ENCODE measurements at places on chromosomes 2 and 18.

DNA sequence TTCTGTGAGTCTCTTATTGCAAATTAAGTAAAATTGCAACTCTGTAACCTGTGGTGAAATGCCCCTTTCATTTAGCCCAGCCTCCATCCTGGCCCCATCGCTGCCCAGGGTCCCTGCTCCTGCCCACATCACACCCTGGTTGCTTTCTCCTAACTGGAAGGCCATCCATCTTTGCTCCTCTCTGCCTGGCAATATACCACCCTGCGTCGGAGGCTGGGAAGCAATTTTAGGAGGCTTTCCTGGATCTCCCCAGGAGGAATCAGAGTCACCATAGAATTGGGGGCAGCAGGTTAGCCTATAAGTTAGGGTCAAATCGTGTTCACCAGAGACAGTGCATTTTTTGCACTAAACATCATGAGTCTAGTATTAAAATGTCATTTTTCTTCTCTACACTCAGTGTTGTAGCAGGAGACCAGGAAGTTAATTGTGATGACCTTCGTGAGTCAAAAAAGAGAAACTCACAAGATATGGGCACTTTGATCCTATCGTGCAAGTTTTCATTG is 14.5 kb upstream of the TXNDC2 start:
- DNase-seq, result no peak

DNA sequence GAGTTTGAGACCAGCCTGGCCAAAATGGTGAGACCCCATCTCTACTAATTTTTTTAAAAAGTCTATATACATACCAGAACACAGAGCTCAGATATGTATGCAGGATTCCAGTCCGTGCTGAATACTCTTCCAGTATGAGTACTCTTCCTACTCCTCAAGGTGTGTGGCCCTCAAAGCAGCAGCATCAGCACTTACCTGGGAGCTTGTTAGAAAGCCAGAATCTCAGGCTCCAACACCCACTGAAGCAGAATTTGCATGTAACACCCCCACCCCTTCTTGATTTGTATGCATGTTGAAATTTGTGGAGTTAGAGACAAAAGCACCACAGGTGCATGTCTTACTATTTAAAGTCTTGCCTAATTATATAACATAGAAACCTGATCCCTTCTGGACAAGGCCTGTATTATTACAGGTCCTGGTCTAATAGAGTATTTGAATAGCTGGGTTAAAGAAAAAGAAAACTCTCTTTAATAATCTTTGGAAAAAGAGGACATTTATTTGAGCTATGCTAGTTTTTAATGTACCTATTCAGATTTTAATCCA is 50.3 kb upstream of the NFE2L2 start:
- DNase-seq, result no peak

- DNase-seq, result no peak
Observed at GRCh38 chr2:48709096-48710034, 46.2 kb downstream of the LHCGR start.

DNA sequence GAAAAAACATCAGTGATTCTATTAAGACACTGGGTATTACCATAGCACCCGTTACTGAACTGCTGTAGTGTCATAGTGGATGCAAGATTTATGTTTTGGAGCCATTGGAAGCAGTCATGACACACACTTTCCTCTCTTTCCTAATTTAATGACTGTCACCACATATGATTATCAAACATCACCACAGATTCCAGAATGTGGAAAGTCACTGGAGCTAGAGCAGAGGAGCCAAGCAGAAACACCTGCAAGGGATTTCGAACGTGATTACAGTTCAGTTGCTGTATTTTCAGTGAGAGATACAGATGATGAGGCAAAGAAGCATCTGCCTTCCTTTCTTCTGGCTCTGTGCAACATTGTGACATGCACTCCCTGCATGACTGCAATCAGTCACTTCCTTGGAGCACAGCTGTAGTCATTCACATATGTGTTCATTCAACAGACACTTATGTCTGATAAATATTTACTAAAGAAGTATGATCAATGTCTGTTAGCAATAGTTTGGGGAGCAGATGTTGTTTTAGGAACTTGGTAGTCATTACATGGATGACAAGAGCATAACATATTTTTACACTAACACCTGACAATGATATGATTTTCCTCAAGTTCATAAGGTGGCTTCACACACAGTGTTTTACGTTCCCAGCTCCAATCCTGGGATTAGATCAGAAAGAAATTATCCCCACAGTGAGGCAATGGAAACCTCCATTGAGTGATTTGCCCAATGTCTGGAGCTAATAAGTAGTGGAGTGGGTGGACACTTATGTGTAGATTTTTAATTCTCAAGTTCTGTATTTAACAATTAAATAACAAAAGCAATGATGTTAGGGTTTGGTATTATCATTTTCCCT is 416.6 kb downstream of the PLCL1 start:
- DNase-seq, result no peak

DNA sequence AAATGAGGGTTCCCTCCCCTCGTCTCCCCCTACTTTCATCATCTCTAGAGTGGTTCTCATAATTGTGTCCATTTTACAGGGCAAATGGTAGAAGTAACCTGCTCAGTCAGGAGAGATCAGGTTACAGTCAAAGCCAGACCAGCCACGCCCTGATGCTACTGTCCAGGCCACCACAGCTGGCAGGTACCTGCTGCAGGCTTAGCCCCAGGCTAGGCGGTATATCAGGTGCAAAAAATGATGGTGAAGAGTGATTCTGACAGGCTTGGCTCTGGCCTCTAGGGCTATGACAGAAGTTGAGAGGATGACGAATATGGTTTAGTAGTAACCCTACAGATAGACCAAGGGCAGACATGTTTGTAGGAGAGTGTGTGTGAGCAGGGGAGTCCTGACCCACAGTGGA is 67.1 kb downstream of the HAUS1 start:
- no peak for DNase-seq

- no peak for DNase-seq
Observed at GRCh38 chr2:227325839-227326195, 766 bp downstream of the MFF start.

DNA sequence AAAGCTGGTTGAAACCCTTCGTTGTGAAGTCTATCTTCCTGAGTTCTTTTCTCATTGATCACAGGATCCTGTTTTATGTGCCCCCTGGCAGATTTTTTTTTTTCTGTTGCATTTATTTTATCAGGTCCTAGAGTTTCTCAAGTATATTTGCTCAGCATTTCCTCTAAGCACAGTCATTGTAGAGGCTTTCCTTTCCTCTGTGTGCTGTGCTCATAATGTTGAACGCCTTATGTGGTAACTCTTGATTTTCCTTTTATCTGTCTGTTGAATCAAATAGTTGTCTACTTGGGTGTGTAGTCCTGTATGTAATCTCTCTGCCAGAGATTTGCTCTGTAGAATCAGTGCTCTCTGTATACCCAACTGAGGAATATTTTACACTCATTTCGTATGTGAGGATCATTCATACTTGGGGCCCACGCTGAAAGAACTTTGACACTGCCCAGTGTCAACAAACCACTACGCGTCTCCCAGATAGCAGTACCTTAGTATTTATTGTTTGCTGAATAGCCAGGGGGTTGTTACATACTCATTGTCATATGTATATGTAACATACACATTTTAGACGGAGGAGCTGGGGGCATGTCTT is 118.2 kb downstream of the CTNNA2 start:
- no peak for DNase-seq

- DNase-seq, result no peak
Observed at GRCh38 chr2:204005940-204006721, 69.6 kb downstream of the ICOS start.

Measured in stimulated activated CD4-positive, alpha-beta T cell treated with anti-CD3 and anti-CD28 coated beads, TNF-alpha, amount 100 ng/mL, for 24 hours (primary cell).